ENCODE measurements at places on chromosomes 12 and 14. TPM values are rescaled to one million over a fixed set of nuclear protein-coding genes. Genes with fewer than 3 reads are reported as not detected.

DNA sequence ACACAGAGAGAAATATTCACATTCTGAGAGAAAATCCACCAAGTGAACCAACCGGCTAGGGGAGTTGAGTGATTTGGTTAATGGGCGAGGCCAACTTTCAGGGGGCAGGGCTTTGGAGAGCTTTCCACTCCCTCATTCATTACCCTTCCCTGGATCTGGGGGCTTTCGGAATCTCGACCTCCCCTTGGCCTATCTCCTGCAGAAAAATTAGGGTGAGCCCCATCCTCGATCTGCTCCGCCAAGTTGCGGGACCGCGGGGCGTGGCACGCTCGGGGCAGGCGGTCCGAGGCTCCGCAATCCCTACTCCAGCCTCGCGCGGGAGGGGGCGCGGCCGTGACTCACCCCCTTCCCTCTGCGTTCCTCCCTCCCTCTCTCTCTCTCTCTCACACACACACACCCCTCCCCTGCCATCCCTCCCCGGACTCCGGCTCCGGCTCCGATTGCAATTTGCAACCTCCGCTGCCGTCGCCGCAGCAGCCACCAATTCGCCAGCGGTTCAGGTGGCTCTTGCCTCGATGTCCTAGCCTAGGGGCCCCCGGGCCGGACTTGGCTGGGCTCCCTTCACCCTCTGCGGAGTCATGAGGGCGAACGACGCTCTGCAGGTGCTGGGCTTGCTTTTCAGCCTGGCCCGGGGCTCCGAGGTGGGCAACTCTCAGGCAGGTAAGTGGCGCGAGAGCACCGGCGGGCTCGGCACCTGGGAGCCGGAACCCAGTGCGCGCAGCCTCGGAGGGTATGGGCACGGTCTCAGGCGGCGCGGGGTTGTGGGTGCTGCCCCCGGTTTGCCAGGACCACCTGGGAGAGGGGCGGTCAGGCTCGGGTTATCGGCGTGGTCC lies at the start of gene ERBB3:
TSS of gene ERBB3 (plus strand) at position 443 of the 833 bp plus-strand sequence. CDS start at position 579, 136 bp downstream.
- no peak for DNase-seq

DNA sequence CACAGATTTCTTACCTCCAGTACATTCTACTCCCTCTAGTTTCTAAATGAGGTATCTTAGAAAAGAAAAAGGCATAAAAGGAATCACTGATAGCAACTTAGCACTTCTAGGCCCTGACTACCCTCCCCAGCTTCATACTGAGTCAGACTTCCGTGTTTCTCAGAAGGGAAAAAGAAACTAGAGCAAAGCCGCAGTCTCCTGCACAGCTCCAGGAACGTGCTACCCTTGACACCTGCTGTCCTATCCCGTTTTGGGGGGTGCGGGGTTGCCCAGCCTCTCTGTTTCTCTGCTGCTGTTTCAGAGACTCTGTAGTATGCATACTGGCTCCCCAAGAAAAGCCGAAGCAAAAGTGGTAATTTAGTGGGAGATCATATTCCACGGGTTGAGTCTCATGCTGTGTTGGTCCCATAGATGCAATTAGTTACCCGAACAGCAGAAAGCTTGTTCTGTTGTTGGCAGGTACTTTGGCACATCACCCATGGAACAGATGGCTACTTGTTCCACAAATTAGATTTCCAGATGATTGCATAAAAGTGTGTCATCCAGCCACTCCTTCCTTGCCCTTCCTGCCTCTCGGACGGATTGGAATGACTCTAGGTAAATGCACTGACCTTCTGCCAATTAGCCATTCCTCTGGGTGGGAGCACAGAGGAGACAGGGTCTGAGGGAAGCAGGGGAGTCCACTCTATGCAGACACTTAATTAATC lies 438.1 kb downstream of the FUT8 start:
- DNase-seq: no peak

The RFLNA gene
- not detected for polyA plus RNA-seq

DNA sequence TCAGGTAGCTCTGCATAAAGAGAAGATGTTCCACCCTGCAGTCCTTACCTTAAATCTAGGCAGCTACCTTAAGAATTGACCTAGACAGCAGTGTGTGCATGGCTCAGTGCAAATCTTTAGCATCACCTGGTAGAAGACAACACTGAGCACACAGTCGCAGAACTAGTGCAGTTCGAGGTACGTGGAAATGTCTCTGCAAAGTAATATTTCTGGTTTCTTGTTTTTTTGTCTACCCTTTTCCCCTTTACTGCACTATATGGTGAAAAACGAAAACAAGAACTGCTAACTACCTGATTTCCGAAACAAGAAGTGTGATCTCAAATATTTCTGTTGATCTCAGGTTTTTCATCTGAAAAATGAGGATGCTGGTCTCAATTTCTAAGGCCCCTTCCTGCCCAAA lies 82.5 kb downstream of the ETV6 start:
- DNase-seq: no peak

DNA sequence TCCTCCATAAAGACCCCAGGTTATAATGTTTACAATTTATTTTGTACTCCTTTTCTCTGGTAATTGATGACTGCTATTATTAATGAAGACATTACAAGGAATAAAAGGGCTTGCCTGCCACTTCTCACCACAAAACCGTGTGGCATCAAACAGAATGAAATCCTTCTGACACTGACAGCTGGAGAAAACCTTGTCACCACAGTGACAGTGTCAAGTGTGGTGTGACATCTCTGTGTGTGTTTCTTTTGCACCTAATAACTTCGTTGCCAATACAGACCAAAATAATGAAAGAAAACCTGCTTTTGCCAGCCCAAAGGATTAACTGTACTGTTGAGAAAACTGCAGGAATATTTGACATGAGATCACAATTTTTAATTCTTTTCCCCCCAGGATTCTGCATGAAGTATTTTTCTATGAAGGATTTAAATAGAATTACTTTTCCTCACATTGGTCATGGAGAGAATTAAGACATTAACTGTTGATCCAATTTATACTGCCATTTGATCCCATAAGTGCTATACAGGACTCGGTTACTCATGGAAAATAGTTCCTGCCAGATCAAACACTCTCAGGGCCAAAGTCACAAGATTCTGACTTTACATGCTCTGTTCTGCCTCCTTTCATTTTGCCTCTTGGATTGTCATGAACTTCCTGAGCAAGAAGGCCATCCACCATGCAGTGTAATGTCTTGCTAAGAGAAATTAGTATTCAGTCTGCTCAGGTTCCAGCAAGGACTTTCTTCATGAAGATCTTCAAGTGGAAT lies 60.4 kb upstream of the IFNG-AS1 start:
- no peak for DNase-seq

GRCh38 chr14:22614240-22614799 lies 16.2 kb downstream of the ABHD4 start:
- DNase-seq: no peak

DNA sequence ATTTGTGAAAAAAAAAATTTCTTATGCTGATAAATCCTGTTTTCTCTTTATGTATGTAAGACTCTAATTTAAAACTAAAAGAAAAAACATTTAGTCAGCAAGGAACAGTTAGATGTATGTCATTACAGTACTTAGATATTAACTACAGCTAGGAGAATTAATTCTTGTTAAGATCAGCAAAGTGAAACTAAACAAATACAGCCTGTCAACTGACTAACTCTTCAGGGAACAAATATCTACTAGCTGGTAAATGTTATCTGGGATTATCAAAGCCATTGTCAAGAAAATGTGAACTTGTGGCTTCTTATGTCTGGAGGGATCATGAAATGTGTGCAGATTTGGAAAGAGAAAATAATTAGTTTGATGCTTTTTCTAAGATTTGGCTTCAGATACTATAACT lies 27.5 kb downstream of the MGAT4C start:
- DNase-seq: no peak

The CALCOCO1 gene
- 12.7 TPM for polyA plus RNA-seq

DNA sequence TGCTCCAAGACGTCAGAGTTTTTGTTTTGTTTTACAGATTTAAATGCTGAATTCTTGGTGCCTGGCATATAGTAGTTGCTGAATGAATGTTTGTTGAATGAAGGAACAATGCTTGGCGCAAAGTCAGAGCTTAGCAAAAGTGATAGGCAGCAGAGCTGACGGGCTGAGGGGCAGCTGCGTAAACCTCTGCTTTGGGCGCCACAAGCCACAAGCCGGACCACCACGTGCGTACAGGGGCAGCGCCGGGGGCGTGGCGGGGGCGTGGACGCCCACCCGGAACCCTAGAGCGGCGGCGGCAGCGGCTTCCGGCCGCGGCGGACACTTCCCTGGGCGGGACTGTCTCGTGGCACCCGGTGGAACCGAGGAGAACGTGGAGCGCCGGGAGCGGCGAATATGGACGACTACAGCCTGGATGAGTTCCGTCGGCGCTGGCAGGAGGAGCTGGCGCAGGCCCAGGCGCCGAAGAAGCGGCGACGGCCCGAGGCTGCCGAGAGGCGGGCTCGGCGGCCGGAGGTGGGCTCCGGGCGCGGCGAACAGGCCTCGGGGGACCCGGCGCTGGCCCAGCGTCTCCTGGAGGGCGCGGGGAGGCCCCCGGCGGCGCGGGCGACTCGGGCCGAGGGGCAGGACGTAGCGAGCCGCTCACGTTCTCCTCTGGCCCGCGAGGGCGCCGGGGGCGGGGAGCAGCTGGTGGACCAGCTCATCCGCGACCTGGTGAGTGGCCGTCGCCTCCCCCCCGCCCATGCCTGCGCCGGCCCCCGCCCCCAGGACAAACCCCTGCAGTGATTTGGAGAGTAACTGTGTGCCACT lies at the start of gene FBXW8:
TSS of gene FBXW8 (plus strand) at position 306 of the 807 bp plus-strand sequence. CDS start at position 394, 88 bp downstream.
- DNase-seq: no peak

The GPD1 gene
- 0.48 TPM for polyA plus RNA-seq

Data from GM12878 (cell line).